ENCODE measurements at places on chromosomes 1 and 21.

DNA sequence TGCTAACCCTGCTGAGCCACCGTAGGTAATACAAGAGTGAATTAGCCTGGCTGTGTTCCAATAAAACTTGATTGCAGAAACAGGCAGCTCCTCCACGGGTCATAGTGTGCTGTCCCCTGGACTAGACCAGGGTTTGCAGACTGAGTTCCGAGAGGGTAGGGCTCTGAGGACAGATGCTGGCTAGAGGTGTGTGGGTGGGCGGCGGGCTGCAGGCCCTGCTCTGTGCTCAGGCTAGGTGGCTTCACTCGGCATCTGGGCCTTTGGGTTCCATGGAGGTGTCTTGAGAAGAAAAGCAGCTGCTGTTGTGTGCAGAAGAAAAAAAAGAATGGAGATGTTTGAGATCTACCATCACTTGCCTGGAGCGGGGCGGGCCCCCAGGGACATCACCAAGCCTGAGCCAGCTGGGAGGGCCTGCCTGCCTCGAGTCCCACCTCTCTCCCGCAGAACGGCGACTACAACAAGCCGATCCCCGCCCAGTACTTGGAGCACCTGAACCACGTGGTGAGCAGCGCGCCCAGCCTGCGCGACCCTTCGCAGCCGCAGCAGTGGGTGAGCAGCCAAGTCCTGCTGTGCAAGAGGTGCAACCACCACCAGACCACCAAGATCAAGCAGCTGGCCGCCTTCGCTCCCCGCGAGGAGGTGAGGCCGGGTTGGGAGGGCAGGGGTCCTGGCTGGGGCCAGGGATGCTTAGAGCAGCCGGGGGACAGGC lies 7.9 kb downstream of the TMEM201 start:
- DNase-seq, result no peak

- DNase-seq, result no peak
These were observed 2.1 kb upstream of the OBSCN start for GRCh38 chr1:228205526-228206436.

DNA sequence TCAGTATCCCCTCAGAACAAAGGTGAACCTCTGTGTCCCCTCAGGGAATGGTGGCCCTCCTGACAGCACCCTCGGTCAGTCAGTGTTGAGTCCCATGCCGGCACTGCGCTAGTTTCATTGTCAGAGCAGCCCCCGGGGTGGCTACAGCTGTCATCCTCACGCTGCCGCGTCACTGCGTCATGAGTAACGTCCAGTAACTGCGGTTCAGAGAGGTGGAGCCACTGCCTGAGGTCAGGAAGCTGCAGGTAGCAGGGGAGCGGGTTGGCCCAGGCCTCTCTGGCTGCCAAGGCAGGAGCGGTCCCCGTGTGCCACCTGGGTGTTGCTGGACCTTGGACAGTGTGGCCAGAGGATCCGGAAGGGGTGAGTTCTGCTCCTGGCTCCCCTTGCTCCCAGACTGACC lies 20.2 kb upstream of the WNT4 start:
- no peak for DNase-seq

- no peak for DNase-seq
These were observed 239.2 kb upstream of the RAB4A start for GRCh38 chr1:229031481-229032341.

- no peak for DNase-seq
These were observed 11.9 kb upstream of the TMEM61 start for GRCh38 chr1:54968551-54968950.
